CD4-positive, alpha-beta T cell treated with Interleukin-4 for 4 hours (primary cell): ENCODE measurements at places on chromosomes 13 and 19.

- DNase-seq: peak; percentile 3
These were observed 7.3 kb downstream of the LYL1 start for GRCh38 chr19:13095393-13095784.

GRCh38 chr13:52809310-52809769 lies 39.1 kb downstream of the PCDH8 start:
- peak; percentile 5 for DNase-seq

- DNase-seq: peak; percentile 89
These were observed 14.8 kb upstream of the GPI start for GRCh38 chr19:34350161-34350561.

DNA sequence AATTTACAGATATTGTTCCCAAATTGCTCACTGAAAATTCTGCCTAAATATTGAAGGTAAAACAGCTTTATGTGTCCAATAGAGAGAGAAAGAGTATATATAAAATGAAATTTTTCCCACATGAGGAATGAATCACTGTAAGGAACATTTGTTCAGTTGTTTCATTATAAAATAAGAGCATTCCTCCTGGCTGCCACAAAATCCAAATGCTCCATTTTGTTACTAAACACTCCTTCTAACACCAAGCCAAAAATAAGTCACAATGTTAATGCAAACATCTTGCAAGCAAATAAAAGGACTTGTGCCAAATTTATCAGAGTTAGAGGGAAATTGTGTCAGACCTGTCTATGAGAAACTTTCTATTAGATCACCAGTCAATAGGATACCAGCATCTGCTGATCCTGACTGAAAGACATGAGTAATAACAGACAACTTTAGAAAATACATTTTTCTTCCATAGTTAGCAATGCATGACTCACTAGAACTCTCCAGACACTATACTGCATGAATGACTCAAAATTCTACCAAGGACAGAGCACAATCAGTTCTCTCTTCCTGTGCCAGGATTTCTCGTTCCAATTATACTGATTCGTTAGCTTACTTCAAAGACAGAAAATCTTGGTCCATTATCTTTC lies 83.5 kb upstream of the FNDC3A start:
- no peak for DNase-seq

DNA sequence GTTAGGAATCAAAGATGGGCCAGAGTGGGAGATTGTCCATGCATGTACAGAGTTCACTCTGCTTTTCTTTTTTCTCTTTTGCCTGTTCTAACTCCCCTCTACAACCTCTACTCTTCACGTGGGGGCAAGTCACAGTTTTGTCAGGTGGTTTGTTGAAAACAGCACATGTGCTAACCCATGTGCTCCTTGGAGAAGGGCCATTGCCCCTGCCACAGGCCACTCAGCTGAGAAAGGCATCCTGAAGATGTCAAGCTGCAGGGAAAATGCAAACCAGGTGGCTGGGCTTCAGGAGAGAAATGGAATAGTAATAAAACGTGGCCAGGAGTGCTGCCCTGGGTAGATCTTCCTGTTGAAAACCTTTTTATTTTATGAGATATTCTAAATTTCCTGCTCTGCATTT lies 35.3 kb upstream of the SLC10A2 start:
- DNase-seq: no peak

GRCh38 chr19:48511321-48511731 lies 309 bp downstream of the LMTK3 start:
- DNase-seq: no peak

- no peak for DNase-seq
These were observed 20.9 kb upstream of the KLF2 start for GRCh38 chr19:16303755-16304154.

GRCh38 chr13:80988391-80989151 lies 647.6 kb upstream of the SPRY2 start:
- no peak for DNase-seq

DNA sequence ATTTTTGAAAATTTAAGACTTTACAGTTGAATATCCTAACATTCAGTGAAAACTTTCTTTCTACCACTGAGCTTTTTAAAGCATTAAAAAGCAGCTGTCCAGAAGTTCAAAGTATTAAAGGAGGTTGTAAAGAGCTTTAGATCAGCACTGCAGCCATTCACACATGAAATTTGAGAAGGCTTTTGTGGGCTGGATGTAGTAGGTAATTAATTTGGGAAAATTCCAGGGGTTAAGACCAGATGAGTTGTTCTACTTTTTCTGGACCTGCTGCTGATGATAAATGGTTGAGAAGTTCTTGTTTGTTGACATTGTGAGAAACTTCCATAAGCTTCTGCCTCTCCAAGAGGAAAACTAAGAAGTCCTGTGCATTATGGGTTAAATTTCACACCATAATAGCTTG lies 1779.6 kb upstream of the PRR20A start:
- DNase-seq: no peak

DNA sequence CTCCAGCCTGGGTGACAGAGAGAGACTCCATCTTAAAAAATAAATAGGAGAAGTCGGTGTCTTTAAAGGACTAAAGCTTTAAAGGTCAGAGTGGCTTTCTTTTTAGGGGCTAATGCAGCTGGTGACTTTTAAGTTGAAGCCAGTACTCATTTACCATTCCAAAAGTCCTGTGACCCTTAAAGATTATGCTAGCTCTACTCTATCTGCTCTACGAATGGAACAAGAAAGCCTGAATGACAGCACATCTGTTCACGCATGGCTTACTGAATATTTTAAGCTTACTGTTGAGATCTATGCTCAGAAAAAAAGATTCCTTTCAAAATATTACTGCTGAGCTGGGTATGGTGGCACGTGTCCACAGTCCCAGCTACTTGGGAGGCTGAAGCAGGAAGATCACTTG lies 16.4 kb downstream of the TDRD12 start:
- DNase-seq: no peak

- no peak for DNase-seq
These were observed 78.6 kb downstream of the SPACA7 start for GRCh38 chr13:112454648-112455334.

DNA sequence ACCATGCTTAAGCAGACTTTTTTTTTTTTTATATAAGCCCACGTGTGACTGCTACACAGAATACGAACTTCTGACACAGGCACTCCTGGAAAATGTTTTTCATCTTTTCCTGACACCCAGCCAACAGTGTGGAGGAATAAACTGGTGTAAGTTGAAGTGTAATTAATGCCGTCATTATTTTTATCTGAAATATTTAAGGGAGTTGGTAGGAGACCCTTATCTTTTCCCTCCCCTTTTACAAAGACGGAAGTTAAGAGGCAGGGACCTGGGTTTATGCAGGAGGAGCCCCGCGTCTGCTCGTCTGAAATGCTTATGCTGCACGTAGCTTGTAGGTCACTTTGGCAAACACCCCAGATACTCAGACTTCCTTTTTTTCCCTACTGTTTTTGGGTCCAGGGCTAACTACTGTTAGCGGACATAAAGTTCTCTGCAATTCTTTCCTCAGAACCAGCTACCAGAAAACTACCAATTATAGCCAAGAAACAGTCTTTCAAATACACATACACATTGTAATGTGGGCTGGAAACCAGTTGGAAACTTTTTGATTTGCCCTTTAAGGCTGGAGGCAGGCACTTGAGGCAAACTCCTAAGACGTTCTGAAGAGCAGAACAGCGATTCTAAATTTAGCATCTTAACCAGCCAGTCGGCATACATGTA lies 50.8 kb downstream of the EFNB2 start:
- DNase-seq: no peak

- DNase-seq: peak; percentile 49
These were observed 54.0 kb upstream of the ATP12A start for GRCh38 chr13:24625870-24626849.

DNA sequence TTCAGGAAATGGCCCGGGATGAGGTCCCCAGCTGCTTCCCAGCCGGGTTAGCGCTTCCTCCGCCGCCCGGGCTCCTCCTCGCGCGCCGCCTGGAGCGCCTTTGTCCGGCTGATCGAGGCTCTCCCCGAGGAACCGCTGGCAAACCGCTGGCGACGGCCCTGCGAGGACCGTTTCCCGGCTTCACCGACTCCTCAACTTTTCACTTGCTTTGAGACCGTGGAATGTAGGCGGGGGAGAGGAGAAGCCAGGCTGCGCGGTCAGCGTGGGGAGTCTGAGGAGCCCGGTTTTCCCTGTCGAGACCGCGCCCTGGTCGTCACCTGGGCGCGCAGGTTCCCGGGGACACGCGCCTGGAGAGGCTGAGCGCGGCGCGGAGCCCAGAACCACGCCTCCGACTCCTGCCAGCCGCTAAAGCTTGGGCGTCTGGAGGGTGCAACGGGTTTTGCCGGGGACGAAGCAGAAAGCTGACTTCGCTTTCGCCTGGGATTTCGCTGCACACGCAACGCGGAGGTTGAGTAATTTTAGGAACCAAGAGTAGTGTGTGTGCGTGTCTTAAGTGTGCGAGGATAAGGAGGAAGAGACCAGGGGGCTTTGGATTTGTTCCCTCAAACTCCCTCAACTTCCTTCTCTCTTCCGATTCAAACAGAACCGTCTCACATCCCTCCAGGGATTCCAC lies 7.3 kb upstream of the DGKH start:
- no peak for DNase-seq

- DNase-seq: no peak
These were observed 56.6 kb downstream of the MBNL2 start for GRCh38 chr13:97278435-97279411.

GRCh38 chr19:31963746-31964145 lies 381.7 kb upstream of the ZNF507 start:
- no peak for DNase-seq

- no peak for DNase-seq
These were observed 18.3 kb downstream of the VWA8 start for GRCh38 chr13:41942462-41943094.

GRCh38 chr13:97127842-97128241 lies 94.3 kb upstream of the MBNL2 start:
- no peak for DNase-seq

DNA sequence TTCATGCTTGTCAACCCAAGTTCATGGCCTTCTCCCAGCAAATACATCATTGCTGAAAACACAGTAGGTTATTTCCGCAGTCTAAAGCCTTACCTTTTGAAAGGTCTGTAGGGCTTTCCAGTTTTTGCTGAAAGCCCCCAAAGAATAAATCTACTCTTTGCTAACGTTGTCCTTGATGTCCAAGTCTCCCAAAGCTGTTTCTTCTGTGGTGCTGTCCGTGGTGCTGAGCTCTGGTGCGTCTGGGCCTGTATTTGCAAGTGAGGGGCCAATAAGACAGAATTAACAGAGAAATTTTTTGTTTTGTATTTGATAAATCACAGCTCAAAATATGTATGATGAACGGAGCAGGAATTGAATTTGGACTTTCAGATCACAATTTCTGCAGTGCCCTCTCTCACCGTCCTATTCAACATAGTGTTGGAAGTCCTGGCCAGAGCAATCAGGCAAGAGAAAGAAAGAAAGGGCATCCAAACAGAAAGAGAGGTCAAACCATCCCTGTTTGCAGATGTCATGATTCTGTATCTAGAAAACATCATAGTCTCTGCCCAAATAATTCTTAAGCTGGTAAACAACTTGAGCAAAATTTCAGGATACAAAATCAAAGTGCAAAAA lies 9.8 kb upstream of the LGALS16 start:
- DNase-seq: no peak

GRCh38 chr13:110498765-110499164 lies 62.8 kb downstream of the RAB20 start:
- DNase-seq: no peak

- peak; percentile 94 for DNase-seq
These were observed at the start of gene ZNF93 for GRCh38 chr19:19900729-19901444. Gene ZNF93, plus strand, starts transcription at chr19:19900946. Its CDS starts 143 bp downstream, at chr19:19901089.

DNA sequence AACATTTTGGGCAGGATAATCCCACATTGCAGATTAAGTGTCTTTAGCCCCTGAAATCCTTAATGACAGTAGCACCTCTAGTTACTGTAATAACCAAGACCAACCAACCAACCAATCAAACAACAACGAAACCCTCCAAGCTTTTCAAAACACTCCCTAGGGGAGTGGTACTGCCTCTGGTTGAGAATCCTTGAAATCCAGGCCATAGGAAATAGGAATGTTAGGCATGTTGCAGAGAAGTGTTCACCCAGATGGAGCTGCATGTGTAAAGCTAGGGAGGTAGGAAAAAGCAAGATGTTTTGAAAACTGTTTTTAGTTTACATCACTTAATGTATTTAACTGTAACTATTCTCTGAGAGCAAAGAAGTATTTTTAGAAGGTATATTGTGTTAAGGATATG lies 4.5 kb downstream of the LACC1 start:
- no peak for DNase-seq

DNA sequence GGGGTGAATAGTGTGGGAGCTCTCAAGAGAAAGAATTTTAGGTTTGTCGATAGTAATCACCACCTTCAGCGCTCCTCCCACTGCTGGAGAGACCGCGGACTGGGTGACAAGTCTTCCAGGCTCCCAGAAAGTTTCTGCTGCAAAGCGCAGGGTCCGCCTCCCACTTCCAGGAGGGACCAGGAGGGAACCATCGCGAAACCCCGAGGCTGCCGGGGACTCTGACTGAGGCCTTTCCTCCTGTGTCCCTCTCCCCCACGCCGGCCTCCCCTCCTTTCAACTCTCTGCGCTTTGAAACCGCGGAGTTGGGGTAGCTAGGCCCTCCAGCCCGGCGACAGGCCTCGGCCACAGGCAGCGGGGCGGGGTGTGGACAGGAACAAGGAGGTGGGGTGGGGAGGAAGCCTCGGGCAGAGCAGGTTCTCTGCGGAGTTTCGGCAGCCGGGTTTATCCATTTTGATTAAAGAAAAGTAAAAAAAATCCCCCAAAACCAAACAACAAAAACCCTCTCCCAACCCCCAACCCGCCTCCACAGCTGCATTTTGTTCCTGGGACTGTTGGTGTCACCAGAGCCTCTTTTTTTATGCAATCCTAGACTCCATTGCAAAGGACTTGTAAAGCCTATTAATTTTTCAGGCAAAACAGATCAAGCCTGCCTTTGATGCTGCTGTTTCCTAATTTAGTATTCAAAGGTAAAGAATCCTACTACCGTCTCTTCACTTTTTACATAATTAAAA lies 157.2 kb downstream of the TM9SF2 start:
- peak; percentile 71 for DNase-seq

DNA sequence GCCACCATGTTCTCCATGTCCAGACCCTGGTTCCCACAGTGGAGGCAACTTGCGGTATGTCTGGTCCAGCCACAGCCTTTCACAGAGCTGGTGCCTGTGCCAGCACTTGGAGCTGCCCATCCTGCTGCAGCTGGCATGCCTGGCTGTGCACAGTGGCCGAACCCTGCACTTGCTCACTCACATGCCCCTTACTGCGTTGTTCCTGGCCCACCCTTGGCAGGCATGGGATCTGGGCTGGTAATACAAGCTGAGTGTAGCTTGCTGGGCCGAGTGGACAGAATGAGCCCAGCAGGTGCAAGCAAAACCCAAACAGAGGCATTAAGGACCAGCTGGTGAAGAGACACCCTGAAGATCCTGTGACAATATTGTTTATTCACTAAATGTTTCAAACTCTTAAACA lies 583.9 kb upstream of the SLITRK6 start:
- no peak for DNase-seq

- DNase-seq: no peak
These were observed 1.5 kb upstream of the SHISA7 start for GRCh38 chr19:55444646-55445045.
